ENCODE measurements at places on chromosomes 12 and 14.

DNA sequence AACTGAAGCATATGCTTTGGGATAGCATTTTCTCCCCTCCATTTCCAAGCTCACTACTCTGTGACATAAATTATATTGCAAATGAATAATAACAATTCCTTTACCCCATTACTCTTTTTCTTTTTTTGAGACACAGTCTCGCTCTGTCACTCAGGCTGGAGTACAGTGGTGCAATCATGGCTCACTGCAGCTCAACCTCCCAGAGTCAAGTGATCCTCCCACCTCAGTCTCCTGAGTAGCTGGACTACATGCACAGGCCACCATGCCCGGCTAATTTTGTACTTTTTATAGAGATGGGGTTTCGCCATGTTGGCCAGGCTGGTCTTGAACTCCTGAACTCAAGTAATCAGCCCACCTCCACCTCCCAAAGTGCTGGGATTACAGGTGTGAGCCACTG lies 49.2 kb upstream of the GTF2A1 start:
- no peak for DNase-seq

- DNase-seq, result no peak
Measured at GRCh38 chr12:119613319-119613936, 19.9 kb downstream of the TMEM233 start.

DNA sequence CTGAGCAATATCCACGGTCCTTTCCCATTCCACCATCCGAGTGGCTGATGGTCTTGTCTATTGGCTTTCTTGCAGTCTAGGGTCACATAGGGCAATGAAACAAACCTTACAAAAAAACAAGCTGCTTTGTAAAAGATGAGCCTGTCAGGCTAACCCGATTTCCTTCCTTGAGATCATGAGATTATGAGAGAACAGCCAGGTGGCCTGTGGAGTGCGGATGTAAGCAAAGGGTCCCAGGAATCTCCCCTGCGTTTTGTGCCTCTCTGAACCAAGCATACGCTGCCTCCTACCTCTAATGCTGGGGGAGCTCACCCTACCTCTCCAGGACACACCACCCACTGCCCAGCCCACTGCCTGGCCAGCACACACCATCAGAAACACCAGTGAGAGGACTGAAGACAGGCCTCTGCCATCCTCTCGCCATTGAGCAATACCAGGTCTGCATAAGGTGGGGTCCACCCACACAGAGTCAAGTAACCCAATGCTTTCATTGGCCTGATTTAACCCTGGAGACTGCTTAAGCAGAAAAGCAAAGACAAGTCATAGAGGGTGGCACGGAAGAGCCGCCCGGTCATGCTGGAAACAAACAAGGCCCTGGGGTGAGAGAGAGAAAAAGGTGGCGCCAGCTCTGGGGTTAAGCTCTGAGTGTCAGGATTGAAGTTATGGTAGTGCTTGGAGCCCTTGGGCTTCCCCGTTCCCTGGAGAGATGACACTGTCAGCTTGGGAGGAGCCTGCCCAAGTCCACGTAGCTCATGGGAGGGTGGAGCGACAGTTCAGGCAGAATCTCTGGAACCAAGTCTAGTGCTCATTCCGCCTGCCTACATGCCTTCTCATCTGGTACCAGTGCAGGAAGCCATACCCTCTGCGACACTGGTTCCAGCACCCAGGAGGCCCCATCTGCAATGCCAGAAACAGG lies 46.6 kb downstream of the CALM1 start:
- no peak for DNase-seq

GRCh38 chr14:103892247-103892646 lies 36.0 kb upstream of the TDRD9 start:
- DNase-seq, result no peak

DNA sequence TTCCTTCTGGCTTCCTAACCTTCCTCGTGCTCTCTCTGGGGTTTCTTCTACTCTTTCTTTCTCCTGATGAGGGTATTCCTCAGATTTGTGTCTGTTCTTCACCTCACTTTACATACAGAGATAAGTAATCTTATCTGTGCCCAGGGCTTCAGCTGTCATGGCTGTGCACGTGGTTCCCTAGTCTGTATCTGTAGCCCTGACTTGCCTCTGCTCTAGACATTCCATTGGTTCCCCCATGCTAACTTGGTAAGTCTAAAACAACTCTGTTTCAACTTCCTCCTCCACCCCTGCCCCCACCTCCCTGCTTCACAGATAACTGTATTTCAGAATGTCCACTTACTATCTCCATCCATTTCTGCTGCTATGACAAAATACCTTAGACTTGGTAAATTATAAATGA lies 10.8 kb downstream of the DIP2B start:
- no peak for DNase-seq

DNA sequence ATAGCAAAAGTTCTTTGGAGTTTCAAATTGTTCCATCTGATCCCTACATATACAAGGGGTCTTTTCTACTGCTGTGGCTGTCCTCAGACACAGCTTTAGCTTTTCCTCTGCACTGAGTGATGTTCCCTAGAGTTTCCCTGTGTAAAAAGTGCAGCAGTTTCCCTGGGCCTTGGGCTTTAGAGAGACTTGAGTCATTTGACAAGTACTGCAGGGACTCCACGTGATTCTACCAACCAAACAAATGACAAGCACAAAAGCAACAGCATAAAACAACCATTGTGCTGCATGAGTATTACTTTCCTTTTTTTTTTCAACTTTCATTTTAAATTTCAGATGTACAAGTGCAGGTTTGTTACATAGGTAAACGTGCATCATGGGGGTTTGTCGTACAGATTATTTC lies 272.8 kb downstream of the PDZRN4 start:
- no peak for DNase-seq
